AML-193 (cell line): ENCODE measurements at places on chromosomes 6 and 20.

DNA sequence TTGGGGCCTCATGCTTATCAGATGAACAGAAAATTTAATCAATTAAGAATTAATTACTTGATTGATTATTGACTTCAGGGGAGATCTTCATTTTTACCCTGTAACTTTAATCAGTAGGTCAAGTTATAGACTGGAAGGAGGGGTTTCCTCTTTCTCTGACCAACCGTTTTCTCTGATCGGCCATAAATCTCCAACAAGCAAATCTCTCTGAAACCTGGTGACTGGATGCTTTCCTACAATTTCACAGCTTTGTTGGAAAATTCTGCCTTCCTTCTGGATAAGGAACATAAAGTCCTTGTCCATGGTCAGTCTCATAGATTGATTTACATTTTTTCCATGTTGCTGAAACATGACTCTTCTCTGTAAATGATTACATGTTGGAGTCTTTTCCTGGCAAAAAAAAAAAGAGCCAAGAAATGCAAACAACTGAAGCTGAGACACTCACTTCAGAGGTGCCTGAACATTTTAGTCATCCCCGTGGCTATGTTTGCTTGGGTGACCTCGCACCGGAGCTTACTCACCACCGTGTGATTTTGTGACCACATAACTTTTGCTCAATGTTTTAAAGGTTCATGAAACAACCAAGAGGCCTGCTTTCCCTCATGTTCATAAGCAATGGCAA lies 31.0 kb downstream of the IRF4 start:
- DNase-seq: peak; percentile 26

DNA sequence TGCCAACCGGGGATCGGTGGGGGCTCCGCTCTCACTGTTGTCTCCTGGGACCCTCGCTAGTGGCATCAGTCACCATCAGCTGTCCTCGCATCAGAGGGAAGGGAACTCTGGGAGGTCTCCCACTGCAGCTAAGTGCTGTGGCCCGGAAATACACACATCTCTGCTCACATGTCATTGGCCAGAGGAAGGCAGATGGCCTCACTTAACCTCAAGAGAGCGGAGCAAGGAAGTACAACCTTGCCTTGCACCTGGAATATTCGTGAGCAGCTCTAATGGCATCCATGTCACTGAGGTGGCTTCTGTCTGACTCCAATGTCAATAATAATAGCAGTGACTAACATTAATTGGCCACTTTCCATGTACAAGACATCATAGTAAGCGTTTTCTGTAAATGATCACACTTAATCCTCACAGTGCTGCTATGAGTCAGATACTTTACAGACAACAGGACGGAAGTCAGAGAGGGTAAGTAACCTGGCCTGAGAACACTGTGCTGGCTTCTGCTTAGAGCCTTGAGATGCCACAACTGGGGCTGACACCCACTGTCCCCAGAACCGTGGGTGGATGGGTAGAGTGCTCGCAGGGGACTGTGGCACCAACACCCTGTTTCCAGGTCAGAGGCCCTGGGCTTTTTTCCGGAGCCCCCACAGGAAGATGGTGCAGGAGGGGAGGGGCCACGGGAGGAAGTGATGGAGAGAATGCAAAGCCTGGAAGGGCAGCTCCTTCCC lies 6.0 kb downstream of the LHFPL5 start:
- DNase-seq: no peak

DNA sequence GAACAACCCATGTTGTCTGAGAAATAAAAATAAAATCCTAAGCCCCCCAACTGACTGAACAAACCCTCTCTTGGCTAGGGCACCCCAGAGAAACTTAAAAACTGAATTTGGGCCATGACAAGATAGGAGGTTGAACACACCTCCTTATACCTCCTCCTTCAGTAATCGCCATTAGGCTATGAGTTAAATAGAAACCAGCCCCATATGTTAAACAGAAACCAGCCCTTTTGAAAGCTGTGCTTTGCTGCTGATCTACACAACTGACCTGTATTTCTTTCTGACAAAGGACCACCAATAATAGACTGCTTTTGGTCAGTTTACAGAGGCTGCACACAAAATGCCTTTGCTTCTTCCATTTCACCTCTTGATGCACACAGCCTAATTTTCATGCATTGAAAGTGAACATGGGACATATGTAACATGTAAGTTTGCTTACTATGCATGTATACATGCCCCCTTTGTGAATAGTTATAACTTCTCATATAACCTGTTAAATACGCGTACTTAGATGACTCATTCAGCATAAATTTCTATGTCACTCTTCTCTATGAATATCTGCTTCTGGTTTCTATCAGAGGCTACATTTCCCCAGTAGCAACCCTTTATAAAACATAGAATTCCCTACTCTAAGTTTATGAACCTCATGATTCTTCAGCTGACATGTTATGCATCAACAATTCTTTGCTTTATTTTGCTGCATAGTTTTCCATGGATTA lies 462.9 kb downstream of the COL12A1 start:
- DNase-seq: no peak

DNA sequence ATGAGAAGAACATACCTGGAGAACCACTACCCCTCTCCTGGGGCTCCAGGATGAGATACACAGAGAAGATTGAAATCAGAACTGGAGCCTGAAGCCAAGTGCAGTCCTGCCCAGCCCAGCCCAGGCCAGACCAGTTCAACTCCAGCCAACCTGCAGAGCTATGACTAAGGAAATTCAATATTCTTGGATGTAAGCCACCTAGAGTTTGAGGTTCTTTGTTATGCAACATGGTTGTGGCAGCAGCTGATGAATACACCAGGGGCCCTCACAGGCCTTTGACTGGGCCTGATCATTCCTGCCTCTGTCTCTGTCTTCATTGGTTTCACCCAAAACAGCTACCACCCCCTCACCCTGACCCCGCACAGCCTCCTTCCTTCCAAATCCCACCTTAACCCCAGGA lies 167.8 kb downstream of the LRFN2 start:
- no peak for DNase-seq

DNA sequence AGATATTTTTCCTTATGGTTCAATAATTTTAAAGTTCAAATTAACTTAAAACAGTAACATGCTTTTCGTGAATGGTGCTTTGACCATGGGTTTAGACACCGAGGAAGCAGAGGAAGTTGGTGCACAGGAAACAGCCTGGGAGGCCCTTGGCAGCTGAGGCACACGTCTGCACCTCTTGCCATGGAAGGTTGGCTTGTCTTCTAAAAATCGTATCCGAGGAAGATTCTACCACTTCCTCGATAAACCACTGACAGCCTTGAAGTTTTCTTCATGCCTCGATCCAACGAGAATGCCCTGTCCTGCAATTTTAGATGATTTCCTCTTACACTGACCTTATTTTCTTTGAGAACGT lies 12.2 kb downstream of the DLL1 start:
- peak; percentile 39 for DNase-seq

DNA sequence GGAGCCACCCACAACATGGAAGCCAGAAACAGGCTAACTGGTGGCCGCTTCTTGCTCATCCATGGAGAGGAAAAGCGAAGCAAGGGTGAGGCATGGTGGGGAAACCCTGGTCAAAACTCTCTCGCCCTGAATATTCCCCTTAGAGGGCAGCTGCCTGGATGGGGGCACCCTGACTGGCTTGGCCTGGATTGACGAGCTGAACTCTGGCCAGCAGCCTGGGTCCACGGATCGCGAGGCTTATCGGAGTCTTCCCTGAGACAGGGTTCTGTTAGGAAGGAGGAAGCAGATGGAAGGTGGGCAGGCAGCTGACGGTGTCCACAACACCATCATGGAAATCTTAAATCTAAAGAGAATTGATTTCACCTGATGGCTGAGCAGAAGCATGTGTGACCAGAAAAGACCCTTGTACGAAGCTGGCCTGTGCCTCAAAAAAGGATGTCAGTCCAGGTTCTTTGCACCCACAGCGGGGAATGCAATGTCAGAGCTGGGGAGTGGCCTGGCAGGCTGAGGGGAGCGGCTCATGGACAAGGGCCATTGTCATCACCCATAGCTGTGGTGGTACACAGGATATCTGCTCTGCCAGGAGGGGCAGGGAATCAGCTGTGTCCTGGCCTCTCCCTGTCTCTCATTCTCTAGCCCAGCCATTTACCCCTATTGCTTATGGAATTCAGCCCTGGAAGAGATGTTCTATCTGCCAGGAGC lies 109.4 kb upstream of the SNX9 start:
- DNase-seq: no peak

GRCh38 chr6:34964564-34964963 lies 75.5 kb downstream of the ANKS1A start:
- DNase-seq: no peak

DNA sequence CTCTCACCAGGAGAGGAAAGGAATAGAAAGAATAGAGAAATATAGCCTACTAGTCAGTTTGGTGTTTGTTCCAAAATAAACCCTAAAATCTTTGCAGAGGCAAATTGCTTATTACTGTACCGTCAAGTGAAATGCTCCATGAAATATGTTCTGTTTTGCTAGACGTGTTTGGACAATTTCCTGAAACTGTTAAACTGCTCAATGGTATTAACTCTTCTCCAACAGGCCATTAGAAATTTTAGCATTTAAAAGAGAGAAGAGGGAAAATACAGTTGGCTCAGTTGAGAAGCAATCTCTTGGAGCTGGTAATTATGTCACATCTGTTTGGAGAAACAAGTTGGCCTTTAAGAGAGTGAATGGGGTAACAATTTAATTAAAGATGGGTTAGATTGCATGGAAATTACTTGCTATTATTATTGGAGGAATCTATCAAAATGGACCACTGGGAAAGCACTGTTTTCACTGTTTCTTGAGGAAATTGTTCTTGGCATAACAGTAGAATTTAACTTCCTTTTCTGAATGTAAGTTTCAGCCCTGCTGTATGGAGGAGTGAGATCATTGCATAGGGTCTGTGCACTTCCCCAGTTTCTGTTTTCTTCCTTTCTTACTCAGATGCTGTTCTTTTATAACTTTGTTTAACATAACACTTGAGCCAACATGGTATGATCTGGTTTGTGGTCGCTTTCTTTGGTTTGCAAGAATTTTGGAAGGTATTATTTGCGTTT lies 373.6 kb downstream of the PLCB1 start:
- DNase-seq: peak; percentile 64

DNA sequence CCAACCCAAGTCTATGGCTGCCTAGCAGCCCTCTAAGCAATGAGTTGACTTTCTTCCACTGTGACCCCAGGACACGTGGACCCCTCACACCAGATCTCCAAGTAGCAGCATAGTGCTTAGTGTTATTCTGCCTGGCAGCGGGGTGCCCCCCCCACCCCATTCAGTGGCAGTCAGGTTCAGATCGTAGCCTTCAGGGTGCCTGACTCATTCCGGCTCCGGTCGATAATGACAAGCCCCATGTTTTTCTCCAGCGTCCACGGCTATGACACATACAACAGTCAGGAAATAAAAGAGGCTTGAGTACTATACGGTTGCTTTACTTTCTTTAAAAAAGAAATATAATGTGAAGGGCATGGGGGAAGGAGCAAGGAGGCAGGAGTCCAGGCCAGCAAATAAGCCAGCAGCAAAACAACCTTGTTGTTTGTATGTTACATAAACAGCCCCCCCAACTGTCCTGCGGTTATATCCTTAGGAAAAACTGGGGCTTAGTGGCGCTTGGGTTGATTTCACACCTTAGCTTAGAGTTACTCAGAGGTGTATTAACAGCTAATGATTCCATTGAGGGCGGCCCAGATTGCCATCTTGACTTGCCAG lies 23.1 kb downstream of the GNAS start:
- no peak for DNase-seq

DNA sequence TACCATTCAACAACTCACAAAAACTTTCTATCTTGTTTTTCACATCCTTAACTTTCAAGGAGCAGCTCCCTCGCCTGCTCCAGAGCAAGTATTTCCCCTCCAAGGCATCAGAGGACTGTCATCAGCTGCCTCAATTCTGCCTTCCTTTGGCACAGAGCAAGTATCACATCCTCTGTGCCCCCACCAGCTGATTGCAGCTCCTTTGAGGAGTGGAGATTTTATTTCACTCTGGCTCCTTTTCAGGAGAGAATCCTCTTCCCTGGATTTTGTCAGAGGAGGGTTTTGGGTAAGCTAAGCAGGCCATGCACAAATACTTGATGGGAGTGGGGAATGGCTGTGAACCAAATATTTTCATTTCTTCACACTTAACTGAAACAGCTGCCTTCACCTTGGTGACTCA lies 610.5 kb upstream of the FLRT3 start:
- no peak for DNase-seq

GRCh38 chr6:70657706-70658105 lies 10.0 kb upstream of the SMAP1 start:
- no peak for DNase-seq

DNA sequence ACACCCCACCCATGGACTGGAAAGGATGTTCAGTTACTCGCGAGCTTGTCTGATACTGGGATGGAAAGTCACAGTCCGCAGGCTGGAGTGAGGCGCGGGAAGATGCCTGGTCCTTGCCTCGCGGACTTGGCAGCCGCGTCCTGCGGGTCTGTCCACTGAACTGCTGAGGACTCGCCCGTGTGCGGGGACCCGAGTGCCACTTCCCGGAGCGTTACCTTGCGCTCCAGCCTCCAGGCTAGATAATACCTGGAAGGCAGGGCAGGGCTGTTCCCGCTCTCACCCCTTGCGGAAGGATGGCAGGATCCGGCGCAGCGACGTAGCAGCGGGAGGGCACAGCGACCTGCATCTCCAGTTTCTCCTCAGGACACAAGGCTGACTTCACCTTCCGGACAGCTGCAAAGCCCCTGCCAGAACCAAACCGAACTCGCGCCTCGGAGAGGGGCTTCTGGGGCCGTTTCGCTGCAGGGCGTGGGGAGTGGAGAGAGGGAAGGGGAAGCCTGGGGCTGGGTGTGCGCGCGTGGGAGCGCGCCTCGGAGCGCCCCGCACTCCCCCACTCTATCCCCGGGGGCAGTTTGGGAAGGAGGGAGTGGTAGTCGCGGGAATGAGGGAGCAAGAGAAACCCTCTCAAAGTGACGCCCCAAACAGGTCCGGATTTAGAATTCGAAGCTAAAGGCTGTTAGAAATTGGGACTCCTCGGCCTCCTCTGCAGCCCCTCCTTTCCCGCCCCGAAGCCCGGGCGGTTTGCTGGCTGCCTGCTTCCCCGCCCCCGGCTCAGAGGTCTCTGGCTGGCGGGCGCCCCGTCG lies at the start of gene KCNQ5:
Gene KCNQ5 (plus strand): TSS at position 774 of the 803 bp plus-strand sequence.
- DNase-seq: peak; percentile 27

DNA sequence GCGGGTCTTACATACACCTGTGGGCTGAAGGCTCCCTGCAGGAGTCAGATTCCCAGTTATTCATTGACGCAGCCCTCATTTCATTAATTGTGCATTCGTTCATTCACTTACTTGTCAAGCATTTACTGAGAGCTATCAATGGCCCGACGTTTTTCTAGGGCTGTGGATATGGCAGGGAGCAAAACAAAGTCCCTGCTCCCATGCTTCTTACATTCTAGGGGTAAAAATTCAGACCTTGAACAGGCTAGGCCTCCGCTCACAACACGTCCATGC lies 369 bp upstream of the NSFL1C start:
- no peak for DNase-seq
